Activated CD4-positive, alpha-beta T cell treated with anti-CD3 and anti-CD28 coated beads, Interleukin-2, amount 10 ng/mL, durations not matched to agents 7 days and 5 days (primary cell): ENCODE measurements at places on chromosomes 1 and 21. TPM values are rescaled to one million over a fixed set of nuclear protein-coding genes. Genes with fewer than 3 reads are reported as not detected.

NID1 gene
- total RNA-seq, result not detected

KRTAP10-8 gene
- not detected for total RNA-seq

TSPAN1 gene
- not detected for total RNA-seq

TTC22 gene
- 9.9 TPM for total RNA-seq

HCRTR1 gene
- total RNA-seq, result not detected

SHISAL2A gene
- total RNA-seq, result 8.2 TPM

PGD gene
- 65.0 TPM for total RNA-seq

S100B gene
- total RNA-seq, result 0.32 TPM

BCL2L15 gene
- total RNA-seq, result 0.98 TPM

GABPA gene
- total RNA-seq, result 26.9 TPM

ADAMTS4 gene
- 1.3 TPM for total RNA-seq

- DNase-seq, result no peak
These were observed 60.2 kb downstream of the ODF2L start for GRCh38 chr1:86335916-86336315.

DNA sequence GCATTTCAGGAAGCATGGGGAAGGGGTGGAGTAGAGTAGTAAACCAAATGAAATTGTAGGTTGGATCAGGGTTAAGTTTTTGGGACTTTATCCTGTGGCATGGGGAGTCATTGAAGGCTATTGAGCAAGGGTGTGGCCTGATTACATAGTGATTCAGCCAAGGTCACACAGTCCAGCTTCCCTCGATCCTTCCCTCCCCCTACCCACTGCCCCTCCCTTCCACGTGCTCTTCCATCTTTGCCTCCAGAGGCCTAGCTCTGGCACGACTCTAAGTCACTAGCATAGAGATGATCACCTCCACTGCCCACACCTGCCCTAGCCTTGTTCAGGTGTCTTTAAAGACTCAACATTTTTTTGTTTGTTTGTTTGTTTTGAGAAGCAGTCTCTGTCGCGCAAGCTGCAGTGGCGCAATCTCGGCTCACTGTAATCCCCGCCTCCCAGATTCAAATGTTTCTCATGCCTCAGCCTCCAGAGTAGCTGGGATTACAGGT is 37.2 kb upstream of the SLC9A1 start:
- no peak for DNase-seq

- DNase-seq, result no peak
These were observed 13.8 kb upstream of the RNF11 start for GRCh38 chr1:51222136-51222787.

DNA sequence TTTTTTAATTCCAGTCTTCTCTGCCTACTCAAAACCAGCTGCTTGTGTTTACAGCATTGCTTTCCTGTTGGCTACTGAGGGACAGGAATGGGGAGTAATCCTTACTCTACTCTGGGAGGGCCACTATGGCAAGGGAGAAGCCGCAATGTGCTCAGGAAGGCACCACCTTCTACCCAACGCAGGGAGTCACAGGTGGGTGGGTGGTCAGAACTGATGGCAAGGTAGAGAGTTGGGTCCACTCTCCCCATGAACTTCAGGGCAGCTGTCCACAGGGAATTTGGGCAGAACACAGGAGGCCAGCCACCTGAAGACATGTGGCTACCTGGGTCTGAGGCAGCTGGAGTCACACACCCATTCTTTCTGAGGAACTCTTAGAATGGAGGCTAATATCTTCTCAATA is 40.5 kb upstream of the HMGB4 start:
- no peak for DNase-seq

- DNase-seq, result no peak
These were observed 287.5 kb downstream of the HLX start for GRCh38 chr1:221166559-221167318.

- DNase-seq, result no peak
These were observed 502 bp downstream of the VANGL2 start for GRCh38 chr1:160400646-160401486.

GRCh38 chr1:204411451-204412204 is at the start of gene PPP1R15B:
PPP1R15B (minus strand) TSS chr1:204411817; CDS start chr1:204411411, 406 bp downstream.
- DNase-seq, result peak; percentile 97

- no peak for DNase-seq
These were observed 111.4 kb downstream of the ZNF326 start for GRCh38 chr1:90106311-90106710.

GRCh38 chr1:118890851-118891384 is 97.2 kb downstream of the TBX15 start:
- DNase-seq, result no peak

DNA sequence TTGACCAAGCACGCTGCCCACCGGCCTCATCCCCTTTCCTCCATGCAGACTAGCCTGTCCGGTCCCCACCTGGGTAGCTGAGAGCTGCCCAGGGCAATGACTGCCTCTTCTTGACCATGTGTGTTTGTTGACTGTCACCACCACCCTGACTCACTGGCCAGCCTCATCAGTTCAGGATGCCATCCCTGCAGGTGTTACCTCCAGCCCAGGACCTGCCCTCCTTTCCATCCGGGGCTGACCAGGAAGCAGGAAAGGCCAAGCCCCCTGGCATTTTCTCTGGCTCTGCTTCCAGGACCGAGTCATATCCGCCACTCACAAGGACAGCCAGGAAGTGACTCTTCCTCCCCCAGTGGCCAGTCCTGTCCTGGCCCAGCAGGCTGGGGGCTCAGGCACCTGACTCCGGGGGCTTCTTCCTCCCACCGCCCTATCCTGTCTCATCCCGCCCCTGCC is 17.1 kb downstream of the EPHA2 start:
- DNase-seq, result no peak

DNA sequence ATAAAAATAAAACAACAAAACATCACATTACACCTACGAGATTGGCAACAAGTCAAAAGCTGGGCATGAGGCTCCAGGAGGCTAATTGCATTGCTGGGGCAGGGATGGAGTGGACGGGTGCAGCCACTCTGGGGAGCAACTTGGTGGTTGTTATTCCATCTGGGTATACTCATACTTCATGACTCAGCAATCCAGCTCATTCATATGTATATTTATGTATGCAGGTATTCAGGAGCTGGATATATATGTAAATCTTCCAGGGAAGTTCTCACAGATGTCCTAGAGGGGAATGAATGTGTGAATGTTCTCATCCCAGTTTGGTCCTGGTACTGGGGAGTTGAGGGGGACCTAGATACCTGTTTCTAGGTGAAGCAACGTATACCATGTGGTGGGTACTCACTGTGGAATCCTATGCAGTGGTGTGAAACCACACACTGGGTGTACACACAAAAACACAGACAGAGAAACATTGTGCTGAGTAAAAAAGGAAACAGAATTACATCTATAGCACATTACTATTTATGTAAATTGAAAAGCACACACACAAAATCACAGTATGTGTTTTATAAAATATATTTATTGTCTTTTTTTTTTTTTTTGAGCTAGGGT is 79.7 kb upstream of the RAB4A start:
- no peak for DNase-seq

DNA sequence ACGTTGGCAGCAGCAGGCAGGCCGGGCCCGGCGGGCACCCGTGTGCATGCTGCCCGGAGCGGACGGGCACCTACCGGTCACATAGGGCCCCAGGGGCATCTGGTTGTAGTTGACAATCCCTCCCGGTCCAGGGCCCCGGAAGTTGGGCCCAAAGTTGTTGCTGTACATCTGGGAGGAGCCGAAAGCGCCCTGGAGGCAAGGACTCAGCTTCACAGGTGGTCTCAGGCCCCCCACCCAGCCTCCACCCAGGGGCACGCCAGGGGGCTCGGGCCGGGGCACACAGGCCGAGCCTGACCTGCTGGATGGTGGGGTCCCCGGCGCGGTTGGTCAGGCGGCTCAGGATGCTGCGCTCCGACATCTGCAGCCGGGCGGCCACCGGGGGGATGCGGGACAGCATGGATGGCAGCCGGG is 60.6 kb downstream of the KCNAB2 start:
- DNase-seq, result no peak

DNA sequence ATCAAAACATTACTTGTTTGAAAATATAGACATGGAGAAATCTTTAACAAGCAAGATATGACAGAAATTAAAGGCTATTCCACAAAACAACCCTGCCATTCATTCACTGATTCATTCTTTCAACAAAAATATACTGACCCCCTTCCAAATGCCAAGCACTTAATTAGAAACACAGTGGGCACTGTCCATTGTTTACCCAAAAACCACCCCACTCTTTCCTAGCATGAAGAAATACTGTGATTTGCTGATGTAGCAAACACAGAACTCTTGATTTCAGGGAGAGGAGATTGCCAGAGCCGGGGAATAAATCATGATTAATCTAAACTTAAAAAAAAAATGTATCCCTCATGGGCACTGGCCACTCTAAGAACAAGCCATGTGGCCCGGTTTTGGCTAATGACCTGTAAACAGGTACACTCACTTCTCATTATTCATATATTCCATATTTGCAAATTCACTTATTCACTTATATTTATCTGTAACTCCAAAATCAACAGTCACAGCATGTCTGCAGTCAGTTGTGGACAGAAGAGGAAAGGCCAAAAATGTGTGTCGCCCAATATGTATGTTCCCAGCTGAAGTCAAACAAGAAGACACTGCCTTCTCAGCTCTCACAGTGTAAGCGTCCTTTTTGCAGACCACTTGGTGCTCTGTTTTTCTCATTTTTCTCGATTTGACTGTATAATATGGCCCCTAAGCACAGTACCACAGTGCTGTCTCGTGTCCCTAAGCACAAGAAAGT is 133.1 kb downstream of the SMYD3 start:
- DNase-seq, result no peak

DNA sequence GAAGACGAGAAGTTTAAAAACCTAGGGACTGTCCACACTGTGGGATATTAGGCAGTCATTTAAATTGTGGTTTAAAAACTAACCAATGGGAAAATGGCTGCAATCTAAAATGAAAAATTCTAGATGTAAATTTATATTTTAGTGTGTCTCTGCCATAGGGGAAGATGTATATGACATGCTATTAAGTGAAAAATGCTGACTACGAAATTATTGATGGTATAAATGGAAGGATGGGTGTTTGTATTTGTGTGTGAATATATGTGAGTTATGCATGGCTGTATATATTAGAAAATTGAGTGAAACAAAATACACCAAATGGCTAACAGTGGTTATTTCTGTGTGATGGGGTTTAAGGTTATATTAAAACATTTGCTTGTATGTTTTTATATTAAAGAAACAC is 260.7 kb downstream of the AJAP1 start:
- no peak for DNase-seq

DNA sequence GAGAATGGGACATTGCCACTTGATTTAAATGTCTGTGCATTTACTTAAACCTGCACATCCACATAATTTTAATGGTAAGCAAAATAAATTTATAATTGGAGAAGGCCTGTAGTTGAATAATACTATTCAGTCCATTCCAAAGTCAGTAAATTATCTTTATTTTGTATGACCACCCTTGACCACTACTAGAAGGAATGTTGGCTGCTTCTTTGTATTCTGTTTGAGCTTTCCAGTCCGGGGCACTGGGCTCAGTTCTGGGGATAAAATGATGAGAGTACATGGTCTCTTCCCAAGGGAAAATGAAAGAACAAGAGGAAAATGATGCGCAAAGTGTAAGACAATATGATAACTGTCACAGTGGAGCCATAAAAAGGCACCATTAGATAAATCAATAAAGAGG is 98.9 kb downstream of the CRB1 start:
- DNase-seq, result no peak

DNA sequence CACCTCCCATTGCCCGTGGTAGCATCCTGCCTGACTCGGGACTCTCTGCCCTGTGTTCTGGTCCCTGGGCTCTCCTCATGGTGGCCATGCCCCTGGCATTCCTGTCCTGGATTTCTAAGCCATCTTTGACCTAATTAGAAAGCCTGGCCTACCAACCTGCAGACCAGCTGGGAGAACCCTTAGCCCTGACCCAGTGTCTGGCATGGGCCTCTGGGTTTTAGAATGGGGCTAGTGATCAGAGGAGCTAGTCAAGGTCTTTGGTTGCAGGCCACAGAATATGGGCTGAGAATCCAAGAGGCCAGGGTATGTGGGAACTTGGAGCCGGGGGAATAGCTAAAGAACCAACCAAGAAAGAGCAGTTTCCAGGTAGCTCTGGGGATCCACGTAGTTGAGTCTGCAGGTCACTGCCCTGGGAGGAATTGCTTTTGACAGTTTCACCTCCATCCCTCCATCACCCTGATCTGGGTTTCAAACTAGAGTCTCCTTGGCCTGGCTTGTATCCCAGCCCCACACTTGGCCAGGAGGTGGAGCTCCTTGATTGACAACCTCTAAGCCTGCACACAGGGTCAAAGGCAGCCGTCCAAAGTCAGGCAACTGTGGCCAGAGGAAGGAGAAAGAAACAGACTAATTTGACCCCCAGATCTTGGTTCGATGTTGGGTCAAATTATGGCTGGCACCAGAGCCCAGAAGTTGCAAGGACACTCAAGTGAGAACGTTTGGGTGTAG is 54.7 kb upstream of the ABCG1 start:
- peak; percentile 67 for DNase-seq

DNA sequence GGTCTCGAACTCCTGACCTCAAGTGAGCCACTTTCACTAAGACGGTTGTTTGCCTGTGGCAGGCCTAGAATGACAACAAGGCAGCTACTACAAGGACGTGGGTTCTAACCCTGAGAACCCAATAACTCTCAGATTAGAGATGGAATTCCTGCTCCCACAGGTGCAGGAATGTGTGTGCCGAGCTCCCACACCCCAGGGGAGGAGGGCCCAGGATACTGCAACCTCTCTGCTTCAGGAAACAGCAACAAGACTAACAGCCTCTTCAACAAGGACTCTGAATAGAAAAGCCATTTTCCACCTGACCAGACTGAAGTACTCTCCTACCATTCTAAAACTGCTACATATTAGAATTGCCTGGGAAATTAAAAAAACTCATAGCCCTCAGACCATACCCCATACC is 4.9 kb downstream of the LSM10 start:
- DNase-seq, result no peak

GRCh38 chr1:85224734-85225623 is 24.2 kb upstream of the SYDE2 start:
- DNase-seq, result no peak

DNA sequence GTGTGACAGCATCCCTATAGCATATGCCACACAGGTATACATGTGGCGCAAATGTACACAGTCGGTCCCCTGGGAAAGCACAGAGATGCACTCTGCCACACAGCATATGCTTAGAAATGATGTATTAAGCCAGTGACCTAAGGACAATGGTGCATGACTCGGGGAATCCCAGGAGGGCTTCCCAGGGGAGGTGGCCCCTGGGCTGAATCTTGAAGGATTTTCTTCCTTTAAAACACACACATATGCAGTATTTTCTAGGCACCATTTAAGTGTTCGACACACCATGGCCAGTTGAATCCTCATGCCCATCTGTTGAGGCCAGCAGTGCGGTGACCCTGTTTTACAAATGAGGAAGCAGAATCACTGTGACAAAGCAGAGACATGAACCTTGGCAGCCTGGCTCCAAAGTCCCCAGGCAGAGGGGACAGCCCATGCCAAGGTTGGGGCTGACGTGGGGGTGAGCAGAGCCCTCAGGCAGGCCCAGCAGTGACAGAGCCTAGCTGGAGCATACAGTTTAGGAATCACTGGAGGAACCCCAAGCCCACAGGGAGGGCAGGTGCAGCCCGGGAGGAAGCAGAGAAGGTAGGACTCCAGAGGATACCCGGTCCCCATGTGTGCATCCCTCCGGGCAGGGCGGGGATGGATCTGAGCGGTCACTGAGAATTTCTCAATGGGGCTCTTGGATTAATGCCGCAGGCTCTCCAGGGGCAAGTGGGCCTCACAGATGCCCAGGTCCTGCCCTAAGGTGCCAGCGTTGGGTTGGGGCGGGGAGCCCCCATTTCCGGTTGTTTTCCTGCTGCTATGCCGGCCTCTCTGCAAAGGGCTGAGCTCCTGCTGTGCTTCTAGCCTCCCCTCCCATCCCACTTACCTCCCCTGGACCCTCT is 28.4 kb downstream of the WNT3A start:
- no peak for DNase-seq
